ENCODE measurements at places on chromosomes 12 and 14.

GRCh38 chr12:26340649-26341048, 145.3 kb downstream of the SSPN start:
- DNase-seq: no peak

DNA sequence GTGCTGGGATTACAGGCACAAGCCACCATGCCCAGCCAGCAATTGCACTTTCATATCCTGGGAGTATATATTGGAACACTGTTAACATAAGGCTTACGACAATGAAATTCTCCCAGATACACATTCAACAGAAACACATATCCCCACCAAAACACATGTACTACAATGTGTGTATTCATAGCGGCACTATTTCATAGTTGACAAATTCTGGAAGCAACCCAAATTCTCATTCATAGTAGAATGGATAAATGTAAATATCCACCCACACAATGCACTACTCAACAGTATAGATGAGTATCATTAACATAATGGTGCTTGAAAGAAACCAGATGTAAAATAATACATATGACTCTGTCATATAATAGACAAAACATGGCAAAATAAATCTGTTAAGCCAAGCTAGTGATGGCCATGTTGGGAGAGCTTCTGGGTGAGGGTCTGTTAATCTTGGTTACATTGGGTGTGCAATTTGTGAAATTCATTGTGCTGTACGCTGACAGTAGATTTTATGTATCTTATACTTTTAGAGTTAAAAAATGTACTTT, 2.6 kb upstream of the DNAAF2 start:
- DNase-seq: no peak

DNA sequence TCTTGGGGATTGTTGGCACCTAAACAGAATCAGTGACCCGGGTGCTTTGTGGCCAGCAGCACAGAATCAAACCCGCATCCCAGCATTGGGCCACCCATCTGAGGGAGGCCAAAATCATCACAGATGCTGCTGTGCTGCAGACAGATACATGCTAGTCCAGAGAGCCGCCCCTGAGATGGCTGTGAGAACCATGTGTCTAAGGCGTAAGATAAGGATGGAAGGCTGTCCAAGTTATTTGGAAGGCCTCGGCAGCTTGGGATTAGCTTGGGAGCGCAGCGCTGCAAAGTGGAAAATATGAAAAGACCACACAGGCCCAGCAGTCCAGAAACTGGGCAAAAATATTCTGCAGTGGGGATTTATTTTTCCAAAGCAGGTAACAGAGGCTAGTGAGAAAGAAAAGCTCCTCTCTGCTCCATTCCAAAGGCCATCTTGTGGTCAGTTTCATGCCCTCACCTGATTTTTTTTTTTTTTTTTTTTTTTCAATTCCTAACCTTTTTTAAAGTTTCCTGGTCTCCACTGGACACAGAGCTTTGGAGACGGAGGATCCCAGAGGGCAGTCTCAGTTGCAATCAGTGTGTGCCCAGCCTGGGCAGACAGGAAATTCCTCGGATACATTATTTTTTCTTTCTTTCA, 178.9 kb upstream of the BCL2L14 start:
- DNase-seq: no peak

GRCh38 chr14:95701846-95702221, 12.1 kb downstream of the TCL1A start:
- DNase-seq: no peak
